Natural killer cell treated with Interleukin-12 subunit alpha and Interleukin-12 subunit beta and Interleukin-15 and Interleukin-18, amount 100 ng/mL, for 72 hours (primary cell): ENCODE measurements at places on chromosomes 5 and 9. TPM values are rescaled to one million over a fixed set of nuclear protein-coding genes. Genes with fewer than 3 reads are reported as not detected.
A peak's percentile ranks its signal among the peaks of the same experiment; 100 is the strongest.

The MLANA gene
- total RNA-seq: not detected

The SPZ1 gene
- total RNA-seq: not detected

The NSMF gene
- total RNA-seq: 36.4 TPM

The ADAMTS16 gene
- not detected for total RNA-seq

The ANKRD55 gene
- not detected for total RNA-seq

The C6 gene
- total RNA-seq: not detected

The PCDHA13 gene
- not detected for total RNA-seq

The KCNMB1 gene
- total RNA-seq: not detected

- DNase-seq: no peak
Observed at GRCh38 chr5:56950626-56951125, 1.2 kb downstream of the MIER3 start.

DNA sequence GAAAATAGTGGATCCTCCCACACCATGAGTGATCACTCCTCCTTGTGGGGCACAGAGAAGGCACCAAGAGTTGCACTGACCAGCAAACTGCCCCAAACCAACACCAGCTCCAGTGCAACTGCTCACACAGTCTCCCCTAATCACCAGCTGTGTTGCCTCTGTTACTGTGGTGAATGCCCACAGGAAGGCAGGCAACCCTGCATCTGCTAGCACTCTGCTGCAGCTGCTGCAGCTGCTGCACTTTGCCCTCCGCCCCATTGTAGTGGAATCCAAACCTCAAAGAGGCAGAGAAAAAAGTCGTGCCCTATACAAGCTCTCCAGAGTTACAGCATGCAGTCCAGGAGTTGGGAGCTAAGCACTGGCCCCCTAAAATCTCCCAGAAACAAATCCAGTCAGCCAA lies 339.6 kb downstream of the TRIM36 start:
- DNase-seq: no peak

GRCh38 chr5:88183255-88183654 lies 85.4 kb downstream of the TMEM161B start:
- no peak for DNase-seq

GRCh38 chr5:135996611-135997010 lies 32.2 kb upstream of the TGFBI start:
- DNase-seq: no peak

GRCh38 chr5:55096861-55097260 lies 5.6 kb upstream of the GZMA start:
- no peak for DNase-seq

DNA sequence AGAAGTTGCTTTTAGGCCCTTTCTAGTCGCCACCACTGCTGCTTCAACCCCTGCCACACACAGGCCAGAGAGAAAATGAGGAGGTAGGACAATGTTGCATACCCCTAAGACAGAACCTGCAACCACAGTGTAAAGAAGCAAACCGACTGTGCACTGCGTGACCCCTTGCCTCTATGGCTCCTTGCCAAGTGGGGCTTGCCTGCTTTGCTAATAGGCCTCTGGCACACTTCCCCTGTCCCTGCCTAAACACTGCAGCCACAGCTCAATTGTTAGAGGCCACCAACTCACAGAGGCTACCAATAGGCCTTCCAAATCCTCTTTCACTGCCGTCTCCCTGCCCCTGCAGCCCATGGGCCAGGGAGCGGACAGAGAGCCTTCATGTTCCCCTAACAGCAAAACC lies 280.1 kb downstream of the CDH10 start:
- no peak for DNase-seq

GRCh38 chr5:126358525-126358924 lies 64.7 kb upstream of the GRAMD2B start:
- DNase-seq: peak; percentile 73

DNA sequence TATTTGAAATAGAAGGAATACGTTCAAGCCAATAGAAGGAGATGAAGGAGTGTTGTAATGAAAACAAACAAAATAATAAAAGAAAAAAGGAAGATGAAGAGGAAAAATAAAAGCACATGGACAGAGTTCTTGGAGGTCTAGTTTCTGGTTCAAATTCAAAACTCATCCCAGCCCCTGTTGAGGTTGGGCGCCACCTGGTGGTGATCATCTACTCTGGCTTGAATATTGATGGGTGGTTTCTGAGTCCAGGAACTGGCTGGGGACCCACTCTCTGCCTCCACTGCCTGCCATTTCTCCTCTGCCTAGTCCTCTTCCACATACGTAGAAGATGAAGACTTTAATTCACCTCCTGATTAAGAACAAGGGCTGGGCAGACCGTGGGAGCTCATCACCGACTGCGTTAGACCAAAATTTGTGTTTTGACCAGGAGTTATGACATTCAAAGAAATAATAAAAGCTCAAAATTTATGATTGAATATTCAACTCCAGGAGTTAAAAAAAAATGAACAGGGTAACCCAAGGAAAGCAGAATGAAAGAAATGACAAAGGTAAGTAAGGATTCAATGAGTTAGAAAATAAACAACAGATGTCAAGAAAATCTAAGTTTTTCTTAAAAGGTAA lies 99.0 kb upstream of the SLC1A3 start:
- DNase-seq: peak; percentile 68

DNA sequence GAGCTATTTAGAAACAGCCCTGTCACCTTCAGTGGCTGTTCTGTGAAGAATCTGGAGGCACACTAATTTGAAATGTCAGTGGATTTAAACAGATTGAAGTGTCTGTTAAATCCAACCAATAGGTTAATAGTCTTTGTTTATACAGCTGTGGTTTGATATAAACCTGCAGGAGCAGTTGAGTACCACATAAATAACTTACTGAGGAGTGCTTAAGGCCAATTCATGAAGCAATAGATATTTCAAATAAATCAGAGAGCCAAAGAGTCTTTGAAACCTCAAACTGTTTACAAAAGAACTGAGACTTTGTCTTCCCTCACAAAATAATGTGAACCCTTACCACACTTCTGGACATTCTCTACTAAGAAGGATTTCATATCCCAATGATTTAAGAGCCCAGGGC lies 111.9 kb downstream of the FEM1C start:
- DNase-seq: no peak

- DNase-seq: no peak
Observed at GRCh38 chr9:82183181-82183860, 194.7 kb downstream of the SPATA31D1 start.

GRCh38 chr5:32960340-32961058 lies 249.4 kb downstream of the NPR3 start:
- DNase-seq: no peak

- no peak for DNase-seq
Observed at GRCh38 chr5:55601204-55601618, 66.4 kb upstream of the PLPP1 start.

- no peak for DNase-seq
Observed at GRCh38 chr5:163571744-163572143, 66.3 kb downstream of the MAT2B start.

- DNase-seq: no peak
Observed at GRCh38 chr9:69937360-69937759, 106.3 kb upstream of the MAMDC2 start.

DNA sequence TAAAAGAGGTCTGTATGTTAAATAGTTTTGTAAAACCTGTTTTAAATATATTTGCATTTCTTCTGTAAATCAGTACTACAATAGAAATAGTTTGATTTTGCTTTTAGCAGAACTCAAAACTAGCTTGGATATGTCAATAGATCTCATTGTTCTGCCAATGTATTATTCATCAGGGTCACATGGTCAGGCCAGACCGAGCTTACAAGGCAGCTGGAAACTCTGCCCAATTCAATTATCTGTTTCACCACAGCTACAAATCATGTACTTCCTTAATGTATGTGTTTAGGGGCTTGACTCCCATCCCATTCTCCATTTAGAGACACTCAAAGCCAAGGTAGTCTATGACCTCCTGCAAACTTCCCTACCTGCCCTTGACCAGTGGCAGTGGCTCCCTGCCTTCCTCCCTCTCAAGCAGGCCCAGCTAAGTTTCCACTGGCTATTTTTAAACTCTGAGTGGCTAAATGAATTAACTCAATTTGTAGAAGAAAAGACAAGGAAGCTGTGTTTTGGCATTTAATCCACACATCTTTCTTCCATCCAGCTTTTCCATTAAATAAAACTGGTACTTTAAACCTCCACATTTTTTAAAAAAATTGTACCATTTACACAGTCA lies 46.4 kb upstream of the SELENOP start:
- no peak for DNase-seq

DNA sequence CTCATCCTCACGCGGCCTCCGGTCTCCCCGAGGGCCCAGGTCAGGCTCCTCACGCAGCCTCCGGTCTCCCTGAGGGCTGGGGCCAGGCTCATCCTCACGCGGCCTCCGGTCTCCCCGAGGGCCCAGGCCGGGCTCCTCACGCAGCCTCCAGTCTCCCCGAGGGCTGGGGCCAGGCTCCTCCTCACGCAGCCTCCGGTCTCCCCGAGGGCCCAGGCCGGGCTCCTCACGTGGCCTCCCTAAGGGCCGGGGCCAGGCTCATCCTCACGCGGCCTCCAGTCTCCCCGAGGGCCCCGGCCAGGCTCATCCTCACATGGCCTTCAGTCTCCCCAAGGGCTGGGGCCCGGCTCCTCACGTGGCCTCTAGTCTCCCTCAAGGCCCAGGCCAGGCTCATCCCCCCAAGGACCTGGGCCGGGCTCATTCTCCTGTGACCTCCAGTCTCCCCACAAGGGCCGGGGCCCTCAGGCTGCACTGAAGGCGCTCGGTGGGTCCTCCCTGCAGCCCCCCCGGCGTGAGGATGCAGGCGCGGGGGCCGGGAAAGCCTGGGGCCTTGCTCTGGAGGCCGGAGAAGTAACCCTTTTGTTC lies 51.2 kb upstream of the FCN2 start:
- no peak for DNase-seq

GRCh38 chr5:171499611-171500010 lies 80.2 kb downstream of the FGF18 start:
- no peak for DNase-seq

- DNase-seq: no peak
Observed at GRCh38 chr5:81207009-81207408, 26.1 kb upstream of the CKMT2 start.

DNA sequence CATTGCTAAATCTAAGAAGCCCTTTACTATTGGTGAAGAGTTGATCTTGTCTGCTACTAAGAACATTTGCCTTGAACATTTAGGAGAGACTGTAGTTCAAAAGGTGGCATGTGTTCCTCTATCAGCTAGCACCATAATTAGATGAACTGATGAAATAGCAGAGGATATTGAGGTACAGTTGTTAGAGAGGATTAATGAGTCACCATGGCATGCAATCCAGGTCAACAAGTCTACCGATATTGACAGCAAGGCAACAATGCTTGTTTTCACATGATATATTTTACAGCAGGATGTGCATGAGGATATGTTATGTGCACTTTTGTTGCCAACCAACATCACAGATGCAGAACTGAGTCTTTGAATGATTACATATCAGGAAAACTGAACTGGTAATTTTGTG lies 134.3 kb upstream of the CDH9 start:
- no peak for DNase-seq

DNA sequence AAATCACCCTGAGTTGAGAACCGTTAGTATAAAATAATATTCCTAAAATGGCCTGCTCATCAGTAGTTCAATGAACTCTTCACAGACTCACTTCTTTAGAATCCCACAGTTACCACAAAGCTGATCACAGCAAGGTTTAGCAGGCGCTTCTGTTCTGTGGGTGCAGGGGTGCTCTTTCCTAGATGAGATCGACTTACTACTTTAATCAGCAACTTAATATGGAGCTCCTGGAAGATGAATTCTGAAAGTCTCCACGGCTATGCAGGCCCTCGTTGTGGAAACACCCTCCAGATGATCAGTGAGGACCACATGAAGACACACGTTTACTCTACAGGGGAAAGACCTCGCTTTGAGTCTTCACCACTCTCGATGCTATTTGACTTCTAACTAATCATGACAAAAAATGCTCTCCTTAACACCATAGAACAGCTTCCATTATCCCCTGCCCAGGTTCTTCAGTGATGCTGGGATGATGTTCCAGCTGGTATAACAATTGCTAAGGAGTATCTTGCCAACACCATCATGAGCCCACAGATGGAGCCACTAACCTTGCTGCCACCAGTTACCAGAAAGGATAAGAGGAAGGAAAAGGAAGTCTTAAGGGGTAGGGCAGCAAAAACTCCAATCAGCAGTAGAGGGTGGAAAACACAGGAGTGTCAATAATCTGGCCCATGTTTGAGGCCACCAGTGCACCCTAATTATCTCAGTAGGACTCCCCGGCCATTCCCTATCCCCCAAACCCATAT lies 17.9 kb upstream of the GPX8 start:
- DNase-seq: no peak
